EL (cell line): ENCODE measurements at places on chromosomes 1 and 21.

GRCh38 chr1:168613691-168614231, 37.4 kb downstream of the XCL1 start:
- no peak for DNase-seq

DNA sequence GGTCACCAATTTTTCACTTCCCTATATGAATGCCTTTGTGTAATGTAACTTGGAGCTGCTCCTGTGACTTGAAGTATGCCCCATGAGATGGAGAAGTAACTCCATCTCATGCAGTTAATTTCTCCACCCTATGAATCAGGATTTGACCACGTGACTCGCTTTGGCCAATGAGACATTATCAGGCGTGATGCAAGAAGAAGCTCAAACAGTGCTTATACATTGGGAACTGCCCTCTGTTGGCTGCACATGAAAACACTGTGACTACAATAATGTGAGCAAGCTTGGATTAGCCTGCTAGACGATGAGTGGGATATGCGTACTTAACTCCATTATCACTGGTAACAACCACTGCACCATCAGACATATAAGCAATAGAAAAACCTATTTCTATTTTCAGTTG, 684.4 kb downstream of the PLA2G4A start:
- DNase-seq = no peak

DNA sequence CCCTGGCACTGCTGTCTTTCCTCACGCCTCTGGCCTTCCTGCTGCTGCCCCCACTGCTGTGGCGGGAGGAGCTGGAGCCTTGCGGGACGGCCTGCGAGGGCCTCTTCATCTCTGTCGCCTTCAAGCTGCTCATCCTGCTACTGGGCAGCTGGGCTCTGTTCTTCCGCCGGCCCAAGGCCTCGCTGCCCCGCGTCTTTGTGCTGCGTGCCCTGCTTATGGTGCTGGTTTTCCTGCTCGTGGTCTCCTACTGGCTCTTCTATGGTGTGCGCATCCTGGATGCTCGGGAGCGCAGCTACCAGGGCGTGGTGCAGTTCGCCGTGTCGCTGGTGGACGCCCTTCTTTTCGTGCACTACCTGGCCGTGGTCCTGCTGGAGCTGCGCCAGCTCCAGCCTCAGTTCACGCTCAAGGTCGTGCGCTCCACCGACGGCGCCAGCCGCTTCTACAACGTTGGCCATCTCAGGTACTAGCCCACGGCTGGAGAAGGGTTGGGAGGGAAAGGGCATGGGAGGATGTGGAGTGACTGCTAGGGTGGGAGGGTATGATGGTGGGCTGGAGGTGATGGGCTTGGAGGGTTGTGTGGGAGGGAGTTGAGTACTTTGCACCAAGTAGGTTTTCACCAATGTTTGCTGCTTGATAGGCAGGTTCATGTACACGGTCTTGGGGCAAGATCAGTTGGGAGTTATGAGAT, 18.9 kb downstream of the VANGL2 start:
- no peak for DNase-seq

DNA sequence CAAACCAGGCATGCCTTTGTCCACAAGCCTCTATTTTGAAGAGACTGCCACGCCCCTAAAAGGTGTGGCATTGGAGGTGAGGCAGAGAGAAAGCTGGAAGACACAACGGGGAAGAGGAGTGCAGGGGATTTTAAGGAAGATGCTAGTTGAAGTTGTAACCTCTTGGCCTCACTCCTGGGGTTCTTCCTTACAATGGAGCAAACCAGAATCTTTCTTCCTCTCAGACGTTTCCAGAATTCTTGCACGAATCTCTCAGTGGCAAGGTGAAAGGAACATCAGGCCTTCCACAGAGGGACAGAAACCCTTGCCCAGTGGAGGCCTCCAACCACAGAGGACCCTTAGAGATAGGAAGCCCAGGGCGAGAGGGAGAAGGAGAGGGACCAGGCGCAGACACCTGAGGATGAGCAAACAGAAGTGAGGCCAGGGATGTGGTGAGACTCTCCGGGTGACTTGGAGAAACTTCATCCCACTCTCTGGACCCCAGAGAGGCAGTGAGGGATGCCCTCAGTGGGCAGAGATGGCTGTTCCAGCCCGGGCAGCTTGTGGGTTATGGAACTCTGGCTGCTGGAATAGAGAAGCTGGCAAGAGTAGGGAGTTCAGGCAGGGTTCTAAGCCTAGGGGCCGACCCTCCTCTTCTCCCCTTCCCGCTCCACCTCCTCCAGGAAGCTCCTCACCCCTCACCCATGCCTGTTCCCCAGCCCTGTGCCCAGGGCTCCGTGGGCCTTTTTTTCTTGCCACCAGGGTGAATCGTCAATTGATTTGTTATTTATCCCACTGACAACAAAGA, 136.8 kb upstream of the RUNX3 start:
- no peak for DNase-seq

GRCh38 chr21:46096596-46097335, 1.1 kb upstream of the COL6A2 start:
- no peak for DNase-seq

GRCh38 chr1:234742622-234743021, 132.6 kb upstream of the IRF2BP2 start:
- DNase-seq = no peak

GRCh38 chr1:197976368-197976767, 59.2 kb downstream of the LHX9 start:
- DNase-seq = no peak

DNA sequence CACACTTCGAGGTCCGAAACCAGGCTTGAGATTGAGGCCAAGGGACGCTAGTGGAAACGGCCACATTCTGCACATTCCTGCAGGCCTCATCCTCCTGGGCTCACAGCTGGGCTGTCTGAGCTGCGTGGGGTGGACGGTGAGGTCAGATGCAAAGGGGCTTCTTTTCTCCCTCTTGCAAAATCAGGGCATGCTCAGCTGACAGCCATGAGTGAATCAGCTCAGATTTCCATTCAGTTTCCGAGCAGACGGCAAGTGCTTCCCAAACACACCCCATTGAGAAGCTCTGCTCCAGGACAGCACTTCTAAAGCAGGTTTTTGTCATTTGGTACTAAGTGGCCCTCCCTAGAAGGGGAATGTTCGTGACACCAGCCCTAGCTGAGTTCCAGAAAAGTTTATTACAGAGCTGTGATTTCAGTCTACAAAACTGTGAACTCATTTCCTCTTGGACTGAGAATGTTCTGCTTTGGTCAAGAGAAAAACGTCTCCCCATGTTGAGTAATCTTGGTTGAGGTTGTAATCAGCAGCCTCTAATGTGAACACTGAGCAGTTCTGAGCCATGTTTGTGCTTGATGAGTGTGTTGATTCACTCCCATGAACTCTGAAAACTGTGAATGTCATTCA, 10.0 kb downstream of the PDPN start:
- DNase-seq = no peak

- no peak for DNase-seq
Measured at GRCh38 chr1:118246646-118247045, 61.6 kb upstream of the SPAG17 start.

DNA sequence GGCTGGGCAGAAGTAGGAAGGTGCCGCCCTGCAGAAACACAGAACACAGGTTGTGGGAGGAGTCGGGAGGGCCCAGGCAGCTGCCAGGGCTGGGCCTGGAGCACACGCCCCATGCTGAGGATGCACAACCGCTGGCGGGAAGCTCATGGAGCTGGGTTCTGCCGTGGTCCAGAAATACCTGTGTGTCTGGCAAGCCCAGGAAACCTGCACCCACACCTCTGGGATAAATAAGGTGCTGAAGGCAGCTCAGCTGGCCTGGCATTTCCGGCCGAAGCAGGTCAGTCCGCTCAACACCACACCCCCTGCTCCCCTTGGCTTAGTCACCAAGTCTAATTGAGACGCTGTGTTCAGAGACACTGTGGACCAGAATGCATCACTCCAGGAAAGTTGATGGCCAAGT, 32.1 kb downstream of the CTNNBIP1 start:
- DNase-seq = no peak

DNA sequence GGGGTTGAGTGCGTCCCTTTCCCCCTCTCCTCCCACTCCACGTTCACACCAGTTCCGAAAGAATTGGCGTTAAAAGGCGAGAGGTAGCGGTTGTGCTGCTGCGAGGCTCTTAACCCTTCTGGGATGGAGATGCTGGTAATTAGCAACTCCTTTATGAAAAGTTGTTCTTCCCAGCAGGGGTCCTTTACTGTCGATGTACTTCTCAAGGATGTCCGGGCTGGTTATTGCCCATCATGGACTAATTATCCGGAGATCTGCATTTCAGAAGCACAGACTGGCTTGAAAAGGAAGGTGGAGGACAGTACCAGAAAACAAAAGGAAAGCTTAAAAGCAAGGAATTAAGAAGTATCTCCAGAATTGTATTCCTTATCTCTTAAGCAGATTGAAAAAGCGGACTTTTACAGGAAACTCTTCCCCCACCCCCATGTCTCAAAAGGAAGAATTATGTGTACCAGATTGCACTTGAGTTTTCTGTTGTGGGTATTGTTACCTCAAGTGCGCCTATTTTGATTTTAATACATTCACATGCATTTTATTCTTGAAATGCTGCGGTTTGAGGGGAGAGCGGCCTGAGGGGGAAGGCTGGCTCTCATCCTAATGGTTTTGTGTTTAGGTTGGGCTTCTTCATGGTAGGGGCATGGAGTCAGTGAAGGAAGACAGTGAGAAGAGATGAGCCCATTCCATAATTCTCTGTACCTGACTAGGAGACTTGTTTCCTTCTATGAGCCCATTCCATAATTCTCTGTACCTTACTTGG, 1.5 kb downstream of the AK4 start:
- DNase-seq = no peak

- DNase-seq = peak; percentile 54
Measured at GRCh38 chr21:27954543-27955165, 987.8 kb upstream of the ADAMTS5 start.

- no peak for DNase-seq
Measured at GRCh38 chr1:198116069-198116468, 40.7 kb upstream of the NEK7 start.

DNA sequence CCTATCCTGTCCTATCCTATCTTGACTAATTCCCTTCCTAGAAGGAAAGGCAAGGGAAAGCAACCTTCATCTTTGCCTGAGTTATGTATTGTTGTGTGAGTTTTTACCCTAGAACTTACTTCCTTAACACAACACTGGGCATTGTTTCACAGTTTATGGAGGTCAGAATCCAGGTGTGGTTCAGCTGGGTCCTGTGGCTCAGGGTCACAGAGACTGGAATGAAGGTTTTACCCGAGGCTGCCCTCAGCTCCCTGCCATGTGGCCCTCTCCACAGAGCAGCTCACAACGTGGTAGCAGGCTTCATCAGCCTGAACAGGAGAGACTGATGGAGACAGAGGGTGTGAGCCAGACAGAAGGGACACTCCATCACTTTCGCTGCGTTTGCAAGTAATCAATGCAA, 140.5 kb downstream of the FCRL5 start:
- DNase-seq = no peak

- no peak for DNase-seq
Measured at GRCh38 chr1:30908316-30908695, 252 bp downstream of the SDC3 start.

DNA sequence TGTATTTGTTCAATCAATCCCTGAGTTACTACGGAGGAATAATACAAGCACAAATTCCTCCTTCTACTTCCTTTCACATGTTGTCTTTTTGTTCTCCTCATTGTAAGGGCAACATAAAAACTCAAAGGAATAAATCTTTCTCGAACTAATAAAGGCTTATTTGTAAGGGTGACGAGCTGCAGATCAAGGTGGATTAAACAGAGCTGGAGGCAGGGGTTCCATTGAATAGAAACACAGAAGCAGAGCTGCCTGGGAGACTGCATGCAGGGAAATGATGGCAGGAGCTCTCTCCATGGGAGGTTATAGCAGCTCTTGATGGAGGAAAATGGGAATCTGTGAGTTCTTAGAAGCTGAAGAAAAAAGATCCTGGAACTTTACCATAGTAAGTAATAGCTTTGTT, 160.2 kb downstream of the CYYR1 start:
- DNase-seq = no peak

- no peak for DNase-seq
Measured at GRCh38 chr1:217953330-217953729, 322.2 kb downstream of the SPATA17 start.

DNA sequence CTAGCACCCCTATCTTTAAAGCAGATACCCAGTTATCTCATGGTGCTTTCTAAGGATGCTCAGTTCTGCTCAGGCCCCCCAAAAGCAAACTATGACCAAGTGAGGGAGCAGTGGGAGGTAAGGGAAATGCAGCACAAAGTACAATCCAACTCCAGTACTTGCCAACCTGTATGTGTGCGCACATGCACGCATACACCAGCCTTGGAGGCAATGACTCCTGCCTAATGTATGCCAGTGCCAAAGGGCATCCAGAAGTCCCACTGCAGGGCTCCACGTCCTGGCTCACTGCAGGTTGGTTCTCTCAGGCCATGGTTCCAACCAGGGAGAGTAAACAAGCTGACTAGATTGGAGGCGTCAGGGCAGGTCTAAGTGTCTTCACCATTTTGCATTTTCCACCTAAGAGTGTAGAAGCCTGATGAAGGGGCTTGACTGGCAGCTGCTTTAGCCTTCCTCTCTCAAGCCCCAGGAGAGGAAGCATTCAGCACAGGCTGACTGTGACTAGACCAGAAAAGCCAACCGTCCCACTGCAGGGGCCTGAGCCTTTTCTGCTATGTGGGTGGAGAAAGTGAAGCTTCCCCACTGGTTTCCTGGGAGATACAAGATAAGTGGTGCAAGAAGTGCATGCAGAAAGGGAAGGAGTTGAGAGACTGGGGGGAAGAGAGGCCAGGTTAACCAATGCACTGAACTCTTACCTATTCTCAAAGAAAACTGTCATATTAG, 7.7 kb downstream of the AMIGO1 start:
- no peak for DNase-seq

DNA sequence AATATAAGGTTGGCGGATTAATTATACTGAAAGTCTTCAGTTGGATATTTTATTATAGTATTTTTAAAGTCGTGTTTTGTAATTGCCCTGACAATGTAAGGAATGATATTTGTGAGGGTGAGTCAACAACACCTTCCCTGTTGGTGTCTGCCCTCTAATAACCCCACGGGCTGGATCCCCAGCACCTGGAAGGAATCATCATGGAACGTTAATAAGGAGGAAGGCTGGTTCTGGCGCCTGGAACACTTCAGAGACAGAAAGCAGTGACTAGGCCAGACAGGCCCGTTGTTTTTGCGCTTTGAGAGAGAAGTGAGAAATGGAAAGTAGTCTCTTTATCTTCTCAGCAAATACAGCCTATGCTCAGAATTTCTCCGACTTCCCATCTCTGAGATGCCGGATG, 31.6 kb downstream of the TEX35 start:
- DNase-seq = no peak
